ENCODE measurements at places on chromosomes 2 and 18.

DNA sequence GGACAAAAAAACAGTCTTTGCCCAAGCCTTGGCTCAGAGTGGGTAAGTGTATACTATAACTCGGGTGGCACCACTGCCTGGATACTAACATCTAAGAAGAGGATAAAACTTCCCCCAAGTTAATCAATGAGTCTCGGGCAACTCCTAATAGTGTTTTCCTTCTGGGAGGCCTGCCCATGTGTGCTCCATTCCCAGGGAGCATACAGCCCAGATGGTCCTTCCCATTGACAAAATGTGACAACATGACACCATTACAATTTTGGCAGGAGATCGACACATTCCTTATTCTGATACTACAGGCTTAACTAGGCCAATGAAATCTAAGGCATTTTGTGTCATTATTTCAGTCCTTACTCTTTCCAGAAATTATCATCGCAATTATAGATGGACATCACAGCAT is 52.7 kb upstream of the CRIM1 start:
- DNase-seq: no peak

DNA sequence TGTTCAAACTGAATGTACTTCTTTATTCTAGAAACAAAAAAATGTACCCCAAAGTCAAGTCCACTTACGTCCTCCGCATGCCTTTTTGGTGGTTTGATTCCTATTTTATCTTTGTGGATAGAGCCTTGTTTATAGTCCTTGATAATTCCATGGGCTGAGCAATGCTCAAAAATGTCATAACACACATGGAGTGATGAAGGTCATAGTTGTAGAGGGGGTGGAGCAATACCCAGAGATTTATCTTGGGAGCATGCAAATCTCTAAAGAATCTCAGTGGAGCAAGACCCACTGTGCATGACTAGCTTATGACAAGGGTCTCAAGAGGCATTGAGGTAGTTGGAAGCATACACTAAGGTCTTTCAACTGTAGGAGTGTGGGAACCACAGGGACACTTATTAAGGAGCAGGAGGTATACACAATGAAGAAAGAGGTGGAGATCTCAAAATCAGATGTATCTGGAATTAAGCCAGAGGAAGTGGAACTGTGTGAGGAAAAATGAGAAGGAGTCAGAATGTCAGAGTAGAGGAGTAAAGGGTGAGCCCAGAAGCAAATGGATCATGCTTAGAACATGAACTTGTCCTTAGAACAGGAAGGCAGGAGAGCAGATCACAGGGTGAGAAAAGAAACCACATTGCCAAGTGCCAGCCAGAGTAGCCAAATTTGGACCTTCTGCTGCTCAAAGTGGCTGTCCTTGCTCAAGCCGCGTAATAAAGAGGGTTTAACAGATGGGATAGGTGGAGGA is 68.1 kb upstream of the STK39 start:
- no peak for DNase-seq

- no peak for DNase-seq
Measured at GRCh38 chr18:44370861-44371260, 309.8 kb upstream of the SETBP1 start.

GRCh38 chr2:102051692-102052277 is 60.0 kb downstream of the IL1R2 start:
- DNase-seq: peak; percentile 68

DNA sequence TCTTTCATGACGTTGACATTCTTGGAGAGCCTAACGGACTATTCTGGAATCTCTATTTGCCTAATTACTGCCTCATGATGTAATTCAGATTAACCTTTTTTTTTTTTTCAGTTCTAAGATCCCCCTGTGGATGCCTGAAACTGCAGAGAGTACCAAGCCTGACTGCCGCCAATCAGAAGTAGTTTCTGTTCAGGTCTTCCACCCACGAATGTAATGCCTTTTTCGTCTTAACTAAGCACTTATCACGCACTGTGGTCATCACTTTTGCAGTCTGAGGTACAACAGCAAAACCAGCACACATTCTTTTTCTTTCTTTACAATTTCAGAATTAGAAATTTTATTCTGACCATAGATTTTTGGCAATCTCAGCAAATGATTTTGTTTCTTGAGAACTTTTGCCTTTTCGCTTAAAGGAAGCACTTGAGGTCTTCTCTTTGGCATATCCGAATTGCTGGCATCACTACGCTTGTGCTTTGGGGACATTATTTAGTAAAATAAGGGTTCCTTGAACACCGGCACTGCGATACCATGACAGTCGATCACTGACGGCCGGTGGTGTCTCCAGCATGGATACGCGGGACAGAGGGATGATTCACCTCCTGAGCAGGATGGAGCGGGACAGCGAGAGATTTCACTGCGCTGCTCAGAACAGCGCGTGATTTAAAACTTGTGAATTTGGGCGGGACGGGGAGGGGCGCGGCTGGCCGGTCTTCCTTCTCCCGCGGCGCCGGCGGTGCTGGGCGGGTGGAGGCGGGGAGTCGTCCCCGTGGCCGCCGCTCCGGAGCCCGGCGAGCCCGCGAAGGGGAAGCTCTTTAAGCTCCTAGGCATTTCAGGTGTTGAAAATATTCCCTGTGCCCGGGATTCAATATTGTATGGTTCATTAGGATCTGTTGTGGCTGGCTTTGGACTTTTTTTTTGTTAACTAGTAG is 32.0 kb upstream of the GPR55 start:
- peak; percentile 58 for DNase-seq

DNA sequence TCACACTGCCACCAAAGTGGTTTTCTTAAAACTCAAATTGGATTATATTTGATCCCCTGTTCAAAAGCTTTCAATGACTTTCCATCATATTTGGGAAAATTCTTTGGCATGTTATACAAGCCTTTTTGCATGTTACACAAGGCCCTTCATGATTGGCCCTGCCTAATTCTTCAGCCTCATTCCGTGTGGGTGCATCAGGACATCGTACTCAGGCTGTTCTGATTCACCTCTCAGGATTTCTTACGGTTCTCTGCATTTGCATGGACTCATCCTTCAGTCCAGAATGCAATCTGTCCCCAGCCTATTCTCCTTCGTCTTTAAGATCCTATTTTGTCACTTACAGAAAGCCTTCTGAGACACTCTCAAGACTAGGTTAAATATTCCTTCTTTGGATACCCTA is 107.8 kb downstream of the LYPD1 start:
- no peak for DNase-seq

DNA sequence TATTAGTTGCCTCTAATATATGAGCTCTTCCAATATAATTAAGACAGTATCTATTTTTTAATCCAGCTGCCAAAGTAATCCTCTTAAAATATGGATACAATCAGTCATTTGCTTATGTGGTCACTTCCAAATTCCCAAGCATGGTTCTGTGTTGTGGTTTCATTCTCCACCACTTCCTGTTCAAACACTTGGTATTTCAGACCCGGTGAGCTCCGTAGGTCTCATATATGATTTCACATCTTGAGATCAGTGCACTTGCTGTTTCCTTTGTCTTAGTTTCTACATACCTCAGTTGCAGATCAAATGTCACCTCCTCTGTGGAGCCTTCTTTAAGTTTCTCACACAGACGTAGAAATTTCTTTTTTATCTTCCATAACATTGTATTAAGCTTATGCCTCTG is 254.2 kb downstream of the KCNS3 start:
- DNase-seq: no peak

DNA sequence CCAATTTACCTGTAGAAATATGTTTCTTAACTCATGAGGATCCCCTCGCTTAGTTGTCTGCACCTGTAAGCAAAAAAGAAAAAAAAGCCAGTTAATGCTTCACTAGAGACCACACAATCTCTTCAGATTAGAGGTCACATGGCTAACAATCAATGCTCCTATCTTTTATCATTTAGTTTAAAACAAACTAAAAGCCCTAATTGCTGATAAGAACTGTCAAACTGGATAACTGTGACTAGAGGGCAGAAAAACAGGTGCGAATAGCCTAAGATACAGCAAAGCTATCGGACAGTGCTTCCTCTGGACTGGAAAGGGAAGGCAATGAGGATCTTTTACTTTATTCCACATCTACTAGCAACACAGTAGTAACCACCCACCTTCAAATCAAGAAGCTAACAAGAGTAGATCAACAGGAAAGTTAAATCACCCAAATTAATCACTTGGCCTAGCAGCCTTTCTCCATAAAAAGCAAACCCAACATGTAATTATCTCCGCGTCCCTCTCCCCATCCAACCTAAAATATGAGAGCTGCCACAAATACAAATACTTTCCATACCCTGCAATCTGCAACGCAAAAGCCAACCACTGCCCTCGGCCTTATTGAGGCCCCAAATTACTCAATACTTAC is 734 bp downstream of the SLC25A12 start:
- DNase-seq: no peak

GRCh38 chr2:216648105-216648504 is 14.9 kb downstream of the IGFBP2 start:
- DNase-seq: no peak

DNA sequence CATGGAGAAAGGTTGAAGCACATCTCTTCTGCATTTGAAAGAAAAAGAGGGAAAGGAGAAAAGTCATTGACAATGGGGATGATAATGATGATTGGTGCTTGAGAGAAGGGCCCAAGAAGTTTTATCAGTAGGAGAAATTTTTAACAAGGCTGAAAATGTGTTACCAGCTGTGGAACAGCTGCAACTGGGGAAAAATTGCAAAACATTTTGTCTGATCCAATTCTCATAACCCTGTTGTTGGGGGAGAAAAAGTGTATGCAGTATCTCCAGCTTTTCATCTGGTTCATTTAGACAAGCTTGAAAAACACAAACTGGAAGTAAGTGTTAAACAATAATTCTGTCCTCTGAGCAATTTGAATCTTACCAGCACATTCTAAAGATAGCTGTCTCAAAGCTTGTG is 92.7 kb downstream of the CSRNP3 start:
- DNase-seq: no peak

DNA sequence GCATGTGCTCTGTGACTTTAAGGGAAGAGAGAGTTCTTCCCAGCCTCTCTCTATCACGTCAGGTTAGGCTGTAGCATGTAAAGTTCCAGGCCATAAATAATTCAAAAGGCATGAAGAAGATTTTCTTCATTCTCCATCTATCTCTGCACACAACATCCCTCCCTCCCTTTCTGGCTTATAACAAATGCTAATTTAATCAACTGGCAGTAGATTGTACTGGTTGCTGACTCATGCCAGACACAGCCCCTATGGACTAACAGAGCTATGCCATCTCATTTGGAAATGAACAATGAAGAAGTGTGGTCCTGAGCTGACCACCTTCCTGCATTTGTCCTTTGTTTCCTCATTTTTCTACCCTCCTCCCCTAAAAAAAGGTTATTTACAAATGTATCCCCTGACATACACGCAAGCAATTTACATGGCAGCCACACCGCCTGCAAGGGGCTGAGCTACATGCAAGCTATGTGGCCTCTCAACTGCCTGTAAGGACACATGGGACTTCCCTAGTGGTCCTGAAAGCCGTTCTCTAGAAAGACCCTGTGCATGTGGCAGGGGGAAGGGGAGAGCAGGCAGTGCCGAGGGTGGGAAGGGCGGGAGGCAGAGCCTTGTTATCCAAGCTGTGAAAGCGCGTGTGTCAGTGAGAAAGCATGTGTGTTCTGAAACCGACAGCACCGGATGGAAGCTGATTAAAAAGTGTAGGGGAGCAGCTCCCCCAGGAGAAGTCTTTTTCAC is 90.9 kb upstream of the KLF7 start:
- no peak for DNase-seq

DNA sequence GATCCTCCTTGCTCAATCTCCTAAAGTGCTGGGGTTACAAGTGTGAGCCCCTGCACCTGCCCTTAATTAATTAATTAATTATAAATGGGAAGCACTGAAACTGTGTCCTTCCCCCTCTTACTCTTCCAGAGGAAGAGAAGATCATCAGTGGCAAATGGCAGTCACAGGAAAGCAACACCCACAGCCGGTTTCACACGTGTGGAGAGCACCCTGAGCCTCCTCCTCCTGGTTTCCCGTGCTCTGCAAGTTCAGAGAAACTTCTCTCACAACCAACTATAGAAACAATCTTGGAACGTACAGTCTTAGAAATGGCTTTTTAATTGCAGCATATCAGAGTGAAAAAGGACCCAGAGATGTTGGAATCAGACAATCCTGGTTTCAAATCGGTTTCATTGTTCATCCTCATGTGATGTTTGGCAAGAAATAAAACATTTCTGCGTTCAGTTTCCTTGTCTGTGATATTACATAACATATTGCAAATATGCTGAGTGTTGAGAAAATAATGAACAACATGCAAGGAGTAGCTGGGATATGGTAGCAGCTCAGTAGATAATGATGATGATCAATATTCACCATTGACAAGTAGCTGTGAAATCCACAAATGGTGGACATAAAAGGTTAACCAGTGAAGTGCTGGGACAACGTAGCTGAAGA is 141.0 kb upstream of the KCTD1 start:
- no peak for DNase-seq

DNA sequence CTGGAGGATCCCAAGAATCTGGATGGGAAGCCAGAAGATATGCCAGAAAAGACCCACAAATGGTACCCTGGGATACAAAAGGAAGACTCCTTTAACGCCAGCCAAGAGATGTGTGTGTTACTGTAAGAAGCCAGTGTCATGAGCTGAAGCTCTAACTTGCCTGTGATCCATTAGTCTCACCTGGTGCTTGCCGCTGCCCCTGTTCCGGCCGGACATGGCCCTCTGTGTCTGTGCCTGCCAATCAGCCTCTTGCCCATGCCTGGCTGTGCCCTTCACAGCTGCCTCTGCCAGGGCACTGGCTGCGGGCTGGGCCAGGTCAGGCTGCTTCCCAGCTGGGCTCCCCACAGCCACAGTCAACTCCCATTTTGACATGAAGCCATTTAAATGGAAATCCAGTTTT is 55.4 kb downstream of the POU3F3 start:
- DNase-seq: no peak

GRCh38 chr2:119808516-119809147 is 48.9 kb downstream of the PTPN4 start:
- DNase-seq: no peak

- peak; percentile 77 for DNase-seq
Measured at GRCh38 chr2:163800951-163801381, 65.2 kb upstream of the FIGN start.

DNA sequence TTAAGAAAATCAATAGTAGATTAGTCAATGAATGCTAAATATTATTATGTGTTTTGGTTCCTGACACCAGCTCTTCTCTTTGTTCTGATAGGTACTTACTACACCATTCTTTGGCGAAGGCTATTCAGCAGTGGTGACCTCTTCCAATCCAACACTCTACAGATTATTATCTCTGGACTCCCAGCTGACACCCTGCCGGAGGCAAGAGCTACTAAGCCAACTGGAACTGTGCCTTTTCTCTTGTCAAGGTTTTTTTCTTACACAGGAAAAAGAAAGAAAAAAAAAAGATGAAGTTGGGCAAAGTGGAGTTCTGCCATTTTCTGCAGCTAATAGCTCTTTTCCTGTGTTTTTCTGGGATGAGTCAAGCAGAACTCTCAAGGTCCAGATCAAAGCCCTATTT is 11.7 kb downstream of the CDH7 start:
- DNase-seq: no peak

DNA sequence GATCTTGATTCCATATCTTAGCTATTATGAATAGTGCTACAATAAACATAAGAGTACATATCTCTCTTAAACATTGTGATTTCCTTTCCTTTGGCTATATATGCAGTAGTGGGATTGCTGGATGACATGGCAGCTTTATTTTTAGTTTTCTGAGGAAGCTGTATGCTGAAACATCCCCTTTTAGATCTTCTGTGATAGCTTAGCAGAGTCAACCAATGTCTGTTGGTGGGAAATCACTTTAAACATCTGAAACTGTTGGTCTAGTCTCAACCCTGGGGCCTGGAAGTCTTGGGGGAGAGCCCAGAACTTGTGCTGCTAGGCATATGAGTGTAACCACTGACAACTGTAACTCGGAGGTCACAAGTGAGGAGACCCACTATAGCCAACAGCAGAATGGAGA is 378.6 kb upstream of the SLC14A2 start:
- DNase-seq: no peak

Measured in right hindlimb (tissue), 1 donor.